ENCODE measurements at places on chromosomes 16 and 17.

DNA sequence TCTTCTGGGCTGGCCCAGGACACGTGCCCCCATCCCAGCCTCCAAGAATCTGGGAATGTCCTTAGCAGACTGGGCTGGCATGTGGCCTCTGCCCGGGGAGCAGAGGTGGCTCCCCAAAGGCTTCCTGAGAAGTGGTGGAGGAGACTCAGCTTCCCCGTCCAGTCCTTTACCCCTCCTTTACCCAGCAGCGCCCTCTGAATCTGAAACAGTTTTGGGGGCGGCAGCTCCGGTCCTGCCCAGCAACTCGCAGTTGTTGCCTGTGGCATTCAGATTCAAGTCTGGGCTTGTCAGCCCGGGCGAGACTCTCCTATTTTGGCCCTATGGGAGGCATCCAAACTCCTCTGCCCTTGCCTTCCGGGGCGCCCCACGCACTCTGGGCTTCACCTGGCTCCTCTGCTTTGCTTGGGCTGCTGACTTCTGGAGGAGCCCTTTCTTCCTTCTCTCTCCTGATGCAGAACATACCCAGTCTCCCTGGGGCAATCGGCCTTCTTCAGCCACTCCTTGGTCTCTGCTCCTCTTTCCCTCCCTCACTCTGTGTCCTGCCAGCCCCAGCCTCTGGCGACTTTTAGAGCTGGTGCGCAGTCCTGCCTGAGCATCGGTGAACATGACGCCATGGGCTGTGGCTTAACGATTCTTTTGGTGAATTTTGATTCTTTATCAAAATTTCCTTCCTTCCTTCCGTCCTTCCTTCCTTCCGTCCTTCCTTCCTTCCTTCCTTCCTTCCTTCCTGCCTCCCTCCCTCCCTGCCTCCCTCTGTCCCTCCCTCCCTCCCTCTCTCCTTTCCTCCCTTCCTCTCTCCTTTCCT lies 55.2 kb downstream of the CMIP start:
- no peak for DNase-seq

- no peak for DNase-seq
Measured at GRCh38 chr17:18028952-18029540, 9.9 kb downstream of the ATPAF2 start.

DNA sequence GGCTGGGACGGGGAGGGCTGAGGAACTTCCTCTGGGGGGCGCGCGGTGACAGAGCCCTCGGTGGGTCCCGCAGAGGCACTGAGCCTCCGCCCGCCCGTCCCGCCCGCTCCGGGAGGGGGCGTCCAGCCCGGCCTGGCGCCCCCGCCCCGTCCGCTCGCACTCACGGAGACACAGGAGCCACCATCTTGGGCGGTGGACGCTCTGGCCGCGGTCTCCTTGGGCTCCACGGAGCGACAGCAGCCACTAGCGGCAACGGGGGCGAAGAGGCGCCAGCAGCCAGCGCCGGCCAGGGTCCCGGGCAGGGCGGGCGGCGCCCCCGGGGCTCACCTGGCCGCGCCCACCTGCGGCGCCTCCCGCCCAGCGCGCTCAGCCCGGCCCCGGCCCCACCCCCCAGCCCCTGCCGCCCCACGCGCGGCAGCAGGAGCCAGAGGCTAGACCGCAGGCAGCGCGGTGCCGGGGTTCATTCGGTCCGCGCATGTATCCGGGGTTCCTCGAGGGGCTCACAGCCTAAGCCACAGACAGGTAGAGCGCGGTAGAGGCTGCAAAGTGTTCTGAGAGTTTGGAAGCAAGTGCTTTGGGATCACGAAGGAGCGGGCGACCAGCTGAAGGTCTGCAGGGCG lies at the start of gene C17orf113:
Gene C17orf113, minus strand, starts transcription at position 209 of the 620 bp plus-strand sequence. CDS start 7,225 bp downstream, outside the sequence.
- DNase-seq, result no peak

DNA sequence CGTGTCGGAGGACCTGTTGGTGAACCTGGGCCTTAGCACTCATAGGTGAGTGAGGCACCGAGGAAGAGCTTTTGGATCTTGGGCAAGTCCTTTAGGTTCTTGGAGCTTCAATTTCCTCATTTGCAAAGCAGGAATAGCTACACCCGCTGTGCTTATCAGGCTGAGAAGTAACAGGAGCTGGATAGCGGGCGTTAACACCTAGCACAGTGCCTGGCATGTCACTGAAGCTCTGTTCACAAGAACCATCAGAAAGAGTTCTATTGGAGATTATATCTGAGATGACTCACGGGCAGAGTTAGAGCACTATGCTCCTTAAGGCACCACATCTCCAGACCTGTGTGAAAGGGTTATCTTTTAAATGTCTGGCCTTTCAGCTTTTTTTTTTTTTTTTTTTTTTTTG lies 12.8 kb downstream of the MEOX1 start:
- no peak for DNase-seq

DNA sequence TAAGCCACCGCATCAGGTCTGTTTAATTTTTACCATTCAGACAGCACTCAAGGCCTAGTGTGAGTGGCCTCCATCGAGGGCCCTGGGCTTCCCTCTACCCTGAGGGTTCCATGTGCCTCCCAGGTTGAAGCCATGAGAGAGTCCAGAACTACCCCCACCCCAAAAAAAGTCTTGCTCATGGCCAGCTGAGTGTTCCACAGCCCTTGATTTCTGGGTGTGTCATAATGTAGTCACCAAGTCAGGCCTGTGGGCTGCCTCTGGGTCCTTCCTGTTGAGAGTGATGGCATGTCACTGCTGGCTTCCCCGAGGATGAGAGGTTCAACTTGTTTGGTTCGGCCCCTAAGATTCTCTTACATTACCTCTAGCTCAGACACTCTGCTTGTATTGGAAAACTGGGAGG lies 100.6 kb downstream of the PITPNC1 start:
- no peak for DNase-seq

DNA sequence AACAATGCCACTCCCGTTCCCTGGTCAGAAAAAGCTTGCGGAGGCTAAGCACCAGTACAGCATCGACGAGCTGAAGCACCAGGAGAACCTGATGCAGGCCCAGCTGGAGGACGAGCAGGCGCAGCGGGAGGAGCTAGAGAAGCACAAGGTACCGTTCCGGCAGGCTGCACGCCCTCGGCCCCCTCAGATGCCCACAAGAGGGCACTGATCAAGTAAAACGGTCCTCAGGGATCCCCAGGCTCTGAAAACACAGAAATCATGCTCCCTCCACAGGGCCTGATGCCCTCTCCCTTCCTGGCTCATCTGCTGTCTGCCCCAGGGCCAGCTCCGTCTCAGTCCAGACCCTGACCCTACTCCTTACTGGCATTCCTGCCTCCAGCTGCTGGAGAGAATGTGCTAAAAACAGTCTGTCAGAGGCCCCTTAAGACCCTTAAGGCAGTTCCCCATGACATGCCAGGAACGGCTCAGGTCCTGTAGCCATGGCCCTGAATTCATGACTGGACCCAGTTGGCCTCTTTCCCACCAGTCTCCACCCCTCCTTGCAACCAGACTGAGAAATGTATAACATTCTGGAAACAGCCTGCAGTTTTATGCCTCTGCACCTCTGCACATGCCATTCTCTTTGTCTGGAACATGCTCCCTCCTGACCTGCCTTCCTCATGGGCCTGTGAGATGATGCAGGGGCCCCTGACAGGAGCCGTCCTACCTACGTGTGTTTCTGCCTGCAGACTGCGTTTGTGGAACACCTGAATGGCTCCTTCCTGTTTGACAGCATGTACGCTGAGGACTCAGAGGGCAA lies 21.8 kb downstream of the DRC3 start:
- DNase-seq, result no peak

- DNase-seq, result no peak
Measured at GRCh38 chr17:77237232-77238008, 96.7 kb downstream of the SEC14L1 start.

- DNase-seq, result no peak
Measured at GRCh38 chr17:64182325-64183012, 52.5 kb upstream of the ERN1 start.

- DNase-seq, result no peak
Measured at GRCh38 chr17:67224736-67225135, 20.3 kb downstream of the HELZ start.

DNA sequence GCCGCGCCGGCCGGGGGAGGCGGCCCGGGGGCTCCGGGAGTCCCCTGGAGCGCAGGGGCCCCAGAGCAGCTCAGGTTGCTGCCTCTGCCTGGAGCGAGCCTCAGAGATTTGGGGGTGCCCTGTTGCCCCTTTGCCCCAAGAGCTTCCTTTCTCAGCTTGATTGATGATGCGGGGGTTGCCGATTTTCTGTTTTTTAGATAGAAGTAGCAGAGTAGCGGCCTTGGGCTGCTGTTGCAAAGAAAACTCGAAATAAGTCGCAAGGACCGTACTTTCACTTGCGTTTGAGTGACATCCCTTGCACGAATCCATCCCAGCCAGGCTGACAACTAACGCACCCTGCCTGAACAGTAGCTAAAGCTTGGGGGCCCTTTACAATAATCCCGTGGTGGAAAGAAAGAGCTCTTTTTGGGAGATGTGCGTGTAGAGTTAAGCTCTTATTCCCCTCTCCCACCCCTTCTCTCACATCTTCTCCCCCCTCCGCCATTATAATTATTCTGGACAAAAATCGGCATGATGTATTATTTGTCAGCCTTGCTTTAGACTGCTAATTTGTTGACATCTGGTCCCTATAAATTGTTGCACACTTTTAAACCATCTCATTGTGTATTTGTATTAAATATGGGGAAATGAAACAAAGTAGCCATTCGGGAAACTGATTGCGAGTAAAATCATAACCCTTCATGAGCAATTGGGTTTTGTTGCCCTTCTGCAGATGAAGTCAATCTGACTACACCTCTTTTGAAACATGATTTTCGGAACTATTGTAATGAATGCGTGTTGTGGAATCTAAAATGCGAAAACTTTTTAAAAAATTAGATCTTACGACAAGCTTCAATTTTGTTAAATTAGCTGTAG lies 873 bp downstream of the USP10 start:
- peak; percentile 10 for DNase-seq

DNA sequence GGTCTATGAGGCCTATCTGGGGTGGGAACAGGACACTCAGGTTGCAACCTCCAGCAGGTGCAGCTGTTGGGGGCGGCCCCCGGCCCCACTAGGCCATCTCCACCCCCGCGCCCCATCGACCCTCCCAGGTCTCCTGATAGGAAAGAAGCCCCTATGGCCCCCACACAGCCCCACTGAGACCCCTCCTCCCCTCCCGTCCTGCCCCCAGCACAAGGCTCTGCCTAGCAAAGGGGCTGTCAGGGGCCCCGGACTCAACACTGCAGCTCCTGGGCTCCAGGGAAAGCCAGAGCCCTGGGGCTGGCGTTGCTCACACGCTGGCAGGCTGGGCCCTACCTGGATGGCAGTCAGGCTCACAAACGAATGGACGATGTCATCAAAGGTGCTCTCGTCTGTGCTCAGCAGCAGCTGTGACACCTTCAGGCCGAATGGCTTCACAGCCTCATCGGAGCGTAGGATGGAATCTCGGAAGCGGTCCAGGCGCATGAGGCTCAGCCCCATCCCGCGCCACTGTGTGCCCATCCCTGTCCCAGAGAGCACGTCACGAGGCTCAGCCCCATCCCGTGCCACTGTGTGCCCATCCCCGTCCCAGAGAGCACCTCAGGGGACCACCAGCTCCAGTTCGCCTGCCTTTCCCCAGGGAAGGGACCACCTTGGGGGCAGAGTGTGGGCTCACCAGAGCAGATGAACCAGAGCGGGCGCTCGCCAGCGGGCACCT lies 7.3 kb downstream of the FASN start:
- DNase-seq, result no peak

DNA sequence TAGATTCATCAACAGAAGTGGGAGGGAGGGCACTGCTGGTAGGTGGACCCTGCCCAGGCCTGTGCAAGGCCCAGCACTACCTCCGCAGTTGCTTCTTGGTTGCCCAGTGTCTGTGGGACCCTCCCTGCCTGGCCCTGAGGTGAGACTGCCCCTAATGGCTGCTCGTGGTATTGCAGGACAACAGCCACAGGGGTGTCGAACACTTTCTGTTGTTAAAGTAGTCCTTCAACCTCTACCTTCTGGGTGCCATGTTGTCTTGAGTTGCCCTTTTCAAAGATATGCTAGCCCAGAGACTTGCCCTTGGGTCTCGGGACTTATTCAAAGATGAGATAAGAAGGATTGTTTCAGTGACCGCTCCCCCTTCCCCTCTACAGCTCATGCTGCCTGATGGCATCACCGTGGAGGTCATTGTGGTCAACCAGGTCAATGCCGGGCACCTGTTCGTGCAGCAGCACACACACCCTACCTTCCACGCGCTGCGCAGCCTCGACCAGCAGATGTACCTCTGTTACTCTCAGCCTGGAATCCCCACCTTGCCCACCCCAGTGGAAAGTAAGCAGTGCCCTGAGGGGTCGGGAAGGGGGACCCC lies 29.1 kb downstream of the AKAP1 start:
- peak; percentile 58 for DNase-seq

GRCh38 chr17:4573669-4574068 lies 10.7 kb upstream of the SMTNL2 start:
- DNase-seq, result no peak

- DNase-seq, result no peak
Measured at GRCh38 chr17:11644265-11645212, 46.3 kb downstream of the DNAH9 start.

DNA sequence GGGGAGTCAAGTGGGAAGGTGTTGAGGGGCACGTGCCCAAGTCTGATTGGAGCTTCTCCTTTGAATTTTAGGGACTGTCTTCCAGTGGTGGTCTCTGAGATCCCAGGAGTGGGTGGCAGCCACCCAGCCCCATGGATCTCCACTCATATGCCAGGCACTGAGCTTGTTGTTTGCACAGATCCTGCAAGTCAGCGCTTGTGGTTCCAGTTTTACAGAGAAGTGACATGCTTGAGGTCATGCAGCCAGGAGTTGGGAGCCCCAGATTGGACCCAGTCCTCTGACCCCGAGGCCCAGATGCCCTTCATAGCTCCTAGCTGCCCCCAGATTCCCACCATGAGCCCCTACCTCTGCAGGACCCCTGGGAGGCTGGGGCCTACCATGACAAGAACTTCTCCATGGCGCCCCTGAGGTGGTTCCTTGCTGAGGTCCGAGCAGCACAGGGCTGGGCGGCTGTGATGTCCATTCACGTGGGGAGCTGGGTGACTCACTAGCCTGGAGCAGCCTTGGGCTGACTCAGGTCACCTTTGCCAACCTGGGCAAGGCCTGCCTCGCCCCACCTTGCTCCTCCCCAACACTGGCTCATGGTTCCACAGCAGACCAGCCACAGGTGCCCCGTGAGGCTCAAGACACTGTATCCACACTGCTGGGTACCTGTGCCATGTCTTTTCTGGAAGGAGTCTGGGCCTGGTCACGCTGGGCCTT lies 47.4 kb downstream of the RAI1 start:
- no peak for DNase-seq
